ENCODE measurements at places on chromosomes 3 and 15.
A peak's percentile ranks its signal among the peaks of the same experiment; 100 is the strongest.

DNA sequence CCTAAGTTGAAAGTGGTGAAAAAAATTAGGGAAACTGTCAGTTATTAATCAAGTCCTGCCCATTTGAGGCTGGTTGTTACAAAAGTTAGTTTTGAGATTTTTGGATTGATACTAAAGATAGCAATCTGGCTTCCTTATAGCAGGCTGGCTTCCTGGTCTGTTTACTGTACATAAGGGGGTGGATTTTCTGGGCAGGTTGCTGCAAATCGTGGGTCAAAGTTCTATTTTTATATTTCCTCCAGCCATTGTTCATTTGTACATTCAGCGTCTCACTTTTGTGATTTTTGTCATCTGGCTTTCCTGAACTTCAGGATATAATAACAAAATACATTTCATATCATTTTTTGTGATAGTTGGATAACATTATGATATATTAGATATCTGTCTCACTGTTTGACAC is 49.5 kb downstream of the CLDN1 start:
- no peak for DNase-seq

DNA sequence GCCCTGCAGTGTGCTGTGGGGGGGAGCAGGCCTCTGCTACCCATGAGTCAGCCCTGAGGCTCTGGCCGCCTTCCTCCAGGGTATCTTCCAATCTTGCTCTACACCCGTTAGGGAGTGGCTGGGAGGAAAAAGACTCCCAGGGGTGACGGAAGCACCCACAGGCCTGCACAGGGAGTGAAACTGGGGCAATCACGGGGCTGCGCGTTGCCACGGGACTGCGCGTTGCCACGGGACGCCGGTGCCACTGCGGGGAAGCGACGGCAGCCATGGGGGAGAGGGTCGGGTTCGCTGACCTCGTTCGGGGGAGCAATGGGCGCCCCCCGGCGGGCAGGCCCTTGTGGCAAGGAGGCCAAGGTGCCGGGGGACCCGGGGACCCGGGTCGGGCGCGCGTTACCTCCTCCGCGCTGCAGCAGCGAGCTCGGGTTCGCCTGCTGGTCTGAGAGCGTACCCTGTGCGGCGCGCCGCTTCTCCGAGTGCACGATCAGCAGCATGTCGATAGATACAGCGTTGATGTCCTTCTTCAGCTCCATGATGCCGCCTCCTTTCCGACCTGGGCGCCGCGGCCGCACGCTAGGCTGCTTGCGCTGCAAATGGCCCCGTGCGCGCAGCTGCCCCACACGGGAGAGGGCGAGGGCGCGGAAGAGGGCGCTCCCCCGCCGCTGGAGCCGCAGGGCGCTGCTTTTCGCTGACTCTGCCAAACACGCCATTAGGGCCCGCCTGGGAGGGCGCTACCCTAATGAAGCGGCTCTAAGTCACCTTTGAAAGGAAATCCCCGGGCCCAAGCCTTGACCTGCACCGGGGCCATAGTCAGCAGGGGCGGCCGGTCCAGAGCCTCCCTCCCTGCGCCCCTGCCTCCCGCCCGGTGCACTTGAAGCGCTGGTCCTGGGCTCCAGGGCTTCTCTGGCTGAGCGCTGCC is at the start of gene KY:
TSS of gene KY (minus strand) at position 592 of the 916 bp plus-strand sequence. CDS start at position 530, 62 bp downstream.
- no peak for DNase-seq

DNA sequence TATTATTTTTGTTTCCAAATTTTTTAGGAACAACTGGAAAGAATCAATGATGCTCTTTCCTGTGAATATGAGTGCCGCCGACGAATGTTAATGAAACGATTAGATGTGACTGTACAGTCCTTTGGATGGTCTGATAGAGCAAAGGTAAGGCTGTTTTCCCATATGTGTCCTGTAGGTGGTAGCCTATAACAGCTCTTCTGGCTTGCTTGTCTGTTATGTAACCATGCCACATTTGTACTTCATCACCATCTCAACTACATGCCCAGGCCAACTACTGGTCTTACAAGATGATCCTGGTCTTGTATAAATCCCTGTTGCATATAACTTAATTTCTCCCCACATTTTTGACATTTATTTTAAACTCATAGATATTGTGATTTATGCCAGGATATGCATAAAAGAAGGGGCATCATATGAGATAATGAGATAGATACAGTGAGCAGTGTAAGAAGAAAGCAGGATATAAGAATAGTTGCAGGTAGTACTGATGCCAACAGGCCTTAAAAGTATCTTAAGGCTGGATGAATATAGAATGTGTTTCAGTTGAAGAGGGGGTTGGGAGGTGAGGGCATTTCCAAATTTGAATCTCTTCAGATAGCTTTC is 20.3 kb downstream of the FAM98B start:
- DNase-seq = peak; percentile 18

DNA sequence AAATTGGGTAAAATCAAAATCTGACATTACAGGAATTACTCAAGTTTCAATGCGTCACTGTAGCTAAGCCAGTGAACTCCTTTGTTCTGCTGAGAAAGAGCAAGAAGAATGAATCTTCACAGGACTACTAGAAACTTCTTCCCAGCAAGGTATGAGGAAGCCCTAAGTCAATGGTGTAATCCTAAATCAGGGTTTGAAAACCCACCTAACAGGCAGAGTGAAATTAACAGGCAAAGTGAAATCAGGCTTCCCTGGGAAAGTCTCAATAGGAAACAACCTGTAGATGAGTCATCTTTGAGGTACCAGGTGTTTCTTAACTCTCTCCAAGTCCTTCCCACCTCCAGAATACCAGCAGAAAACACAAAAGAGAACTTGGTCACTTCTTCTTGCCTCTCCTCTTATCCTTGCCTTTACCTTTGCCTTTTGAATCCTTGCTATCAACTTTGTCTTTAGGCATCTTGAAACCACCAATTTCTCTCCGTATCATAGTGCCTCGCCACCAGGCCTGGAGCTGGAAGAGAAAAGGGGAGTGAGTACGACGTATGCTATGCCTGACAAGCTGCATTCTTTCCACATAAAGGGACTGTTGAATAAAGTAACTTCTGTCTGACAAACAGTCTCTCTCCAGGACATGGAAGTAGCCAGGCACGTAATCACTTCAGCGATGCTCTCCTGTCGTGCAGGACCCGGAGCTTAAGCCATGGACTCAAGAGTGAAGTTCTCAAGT is 60.6 kb upstream of the RPL35A start:
- no peak for DNase-seq

GRCh38 chr3:1272546-1273265 is 179.9 kb downstream of the CNTN6 start:
- no peak for DNase-seq

- DNase-seq = no peak
Measured at GRCh38 chr3:43185274-43185982, 79.5 kb upstream of the POMGNT2 start.

- DNase-seq = no peak
Measured at GRCh38 chr3:160852856-160853255, 96.8 kb downstream of the PPM1L start.

- no peak for DNase-seq
Measured at GRCh38 chr3:14246414-14246813, 67.8 kb downstream of the LSM3 start.

DNA sequence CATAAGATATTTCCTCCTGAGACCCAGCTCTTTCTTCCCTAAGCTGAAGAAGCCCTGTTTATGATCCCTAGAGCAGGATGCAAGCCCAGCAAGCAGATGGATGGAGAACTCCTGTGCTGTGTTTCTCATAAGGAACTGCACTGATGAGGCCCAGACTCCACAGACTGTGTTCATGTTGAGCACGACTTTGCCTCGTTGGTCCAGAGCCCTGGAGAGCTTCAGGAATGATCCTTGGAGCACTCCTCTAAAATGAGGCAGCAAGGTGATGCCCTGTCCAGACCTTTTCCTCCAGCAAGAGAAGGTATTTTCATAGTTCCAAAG is 83.8 kb downstream of the MYLK start:
- DNase-seq = no peak

DNA sequence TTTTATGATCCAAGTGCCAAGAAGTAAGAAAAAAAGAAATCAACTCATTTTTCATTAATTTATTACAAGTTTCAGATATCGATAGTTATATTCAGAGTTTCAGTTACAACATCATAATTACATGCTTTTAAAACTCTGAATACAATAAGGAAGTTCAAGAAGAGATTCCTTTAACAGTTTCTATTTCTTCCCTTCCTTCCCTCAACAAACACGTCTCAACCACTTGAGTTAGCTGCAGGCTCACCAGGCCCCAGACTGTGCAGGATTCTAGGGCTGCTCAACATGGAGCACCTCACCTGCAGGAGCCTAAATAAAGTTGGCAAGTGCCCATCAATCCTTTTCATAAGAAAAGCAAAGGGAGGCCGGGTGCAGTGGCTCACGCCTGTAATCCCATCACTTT is 79.2 kb upstream of the FNDC3B start:
- no peak for DNase-seq

GRCh38 chr15:75098404-75098803 is 75.0 kb downstream of the PPCDC start:
- no peak for DNase-seq

GRCh38 chr3:88282528-88283241 is 132.9 kb downstream of the C3orf38 start:
- DNase-seq = no peak

- DNase-seq = no peak
Measured at GRCh38 chr3:21621181-21621651, 129.8 kb downstream of the ZNF385D start.

GRCh38 chr3:121295979-121296378 is 249.8 kb downstream of the POLQ start:
- no peak for DNase-seq

DNA sequence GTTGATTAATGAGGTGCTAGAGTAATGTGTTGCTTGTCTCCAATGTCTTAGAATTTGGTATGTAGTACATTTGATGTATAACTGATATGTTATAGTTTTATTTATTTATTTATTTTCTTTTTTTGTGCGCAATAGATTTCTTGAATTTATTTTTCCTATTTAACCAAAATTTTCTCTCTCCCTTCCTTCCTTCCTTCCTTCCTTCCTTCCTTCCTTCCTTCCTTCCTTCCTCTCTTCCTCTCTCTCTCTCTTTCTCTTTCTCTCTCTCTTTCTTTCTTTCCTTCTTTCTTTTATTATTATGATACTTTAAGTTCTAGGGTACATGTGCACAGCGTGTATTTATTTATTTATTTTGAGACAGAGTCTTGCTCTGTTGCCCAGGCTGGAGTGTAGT is 256.2 kb upstream of the TBL1XR1 start:
- no peak for DNase-seq

- no peak for DNase-seq
Measured at GRCh38 chr15:86021281-86022264, 58.1 kb upstream of the AGBL1 start.

DNA sequence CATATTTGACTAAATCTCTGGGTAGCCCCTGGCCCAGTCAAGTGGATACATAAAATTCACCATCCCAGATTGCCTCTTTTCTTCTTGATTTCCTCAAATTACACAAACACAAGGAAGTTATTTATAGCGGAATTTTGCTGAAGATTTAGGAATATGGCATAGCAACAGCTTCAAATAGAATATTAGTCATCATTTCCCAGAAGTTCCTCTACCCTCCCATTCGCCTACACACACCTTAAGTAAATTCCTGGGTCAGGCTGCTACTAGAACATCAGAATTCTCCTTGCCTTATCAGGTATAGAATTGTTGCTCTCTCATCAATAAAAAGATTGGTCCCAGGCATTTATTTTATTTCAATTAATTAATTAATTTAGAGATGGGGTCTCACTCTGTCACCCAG is 31.6 kb downstream of the MESD start:
- DNase-seq = no peak

DNA sequence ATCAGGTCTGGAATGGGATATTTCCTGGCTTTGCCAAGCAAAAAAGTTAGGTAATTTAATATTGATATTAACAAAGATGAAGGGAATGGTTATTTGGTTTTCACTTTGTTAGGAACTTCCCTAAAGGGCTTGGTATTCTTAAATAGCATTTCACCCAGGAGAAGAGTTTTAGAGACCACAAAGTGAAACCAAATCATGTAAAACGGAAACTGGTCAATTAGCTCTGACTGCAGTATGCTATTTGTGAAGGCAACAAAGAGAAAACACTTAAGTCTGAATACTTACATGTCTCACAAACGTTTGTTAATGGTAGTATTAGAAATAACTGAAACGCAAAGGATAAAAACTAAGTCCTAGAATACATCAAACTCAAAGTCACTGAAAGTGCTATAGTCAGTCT is 32.4 kb upstream of the SETMAR start:
- no peak for DNase-seq

DNA sequence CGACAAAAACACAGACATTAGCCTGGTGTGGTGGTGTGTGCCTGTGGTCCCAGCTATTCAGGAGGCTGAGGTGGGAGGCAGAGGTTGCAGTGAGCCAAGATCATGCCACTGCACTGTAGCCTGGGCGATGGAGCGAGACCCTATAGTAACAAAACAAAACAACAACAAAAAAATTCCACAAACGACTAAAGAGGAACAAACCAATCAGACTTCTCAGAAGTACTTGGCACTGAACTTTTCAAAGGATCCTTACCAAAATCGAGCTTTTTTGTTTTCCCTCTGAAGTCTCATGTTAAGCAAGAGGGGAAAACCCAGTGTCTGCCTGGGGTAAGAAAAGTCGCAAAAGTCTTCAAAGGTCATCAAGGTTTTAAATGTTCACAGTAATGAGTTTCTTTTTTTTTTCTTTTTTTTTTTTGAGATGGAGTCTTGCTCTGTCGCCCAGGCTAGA is 30.1 kb upstream of the TFRC start:
- DNase-seq = no peak

GRCh38 chr15:81113861-81114291 is 20.2 kb upstream of the CFAP161 start:
- no peak for DNase-seq

DNA sequence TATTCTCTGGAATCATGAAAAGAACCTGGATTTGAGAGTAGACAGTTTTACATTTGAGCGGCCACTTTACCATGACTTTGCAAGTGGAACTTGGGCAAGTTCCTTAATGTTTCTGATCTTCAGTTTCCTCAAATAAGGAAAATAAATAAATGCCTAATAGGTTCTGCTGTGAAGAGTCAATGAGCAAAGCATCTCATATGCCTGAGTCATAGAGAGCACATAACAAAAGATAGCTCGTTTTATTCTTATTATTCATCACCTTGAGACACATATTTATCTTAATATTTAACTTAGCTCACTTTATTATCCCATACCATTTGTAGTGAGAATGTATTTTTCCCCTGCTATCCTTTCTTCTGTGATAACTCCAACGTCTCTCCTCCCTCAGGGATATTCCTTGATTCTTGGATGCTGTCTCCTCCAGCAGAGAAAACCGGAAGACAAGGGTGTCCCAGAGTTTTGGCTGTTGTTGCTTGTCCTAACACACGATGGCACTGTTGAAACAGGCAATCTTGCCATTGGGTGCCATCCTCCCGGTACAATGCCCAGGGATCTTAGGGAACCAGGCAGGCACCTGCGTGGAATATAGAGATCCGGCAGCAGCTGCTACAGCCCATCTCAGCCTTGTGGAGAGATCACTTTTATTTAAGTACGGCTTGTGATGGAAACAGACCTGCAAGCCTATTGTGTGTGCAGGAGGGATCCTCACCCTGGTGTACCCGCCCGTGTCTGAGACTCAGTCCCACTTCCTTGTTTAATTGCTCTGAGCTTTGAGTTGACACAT is 33.3 kb upstream of the VPS33B start:
- DNase-seq = peak; percentile 9

- DNase-seq = no peak
Measured at GRCh38 chr3:84820906-84821305, 137.9 kb upstream of the CADM2 start.

GRCh38 chr15:88630798-88631463 is 7.9 kb upstream of the ISG20 start:
- DNase-seq = no peak
